Left ventricle myocardium inferior (tissue), 1 donor: ENCODE measurements at places on chromosomes 12 and 14. TPM values are rescaled to one million over a fixed set of nuclear protein-coding genes. Genes with fewer than 3 reads are reported as not detected.

DPPA3 gene
- not detected for total RNA-seq

RPGRIP1 gene
- 0.30 TPM for total RNA-seq

PPFIBP1 gene
- total RNA-seq = 258 TPM

KCNH3 gene
- 0.41 TPM for total RNA-seq

LALBA gene
- total RNA-seq = not detected

AMDHD1 gene
- total RNA-seq = 0.47 TPM

ERBB3 gene
- total RNA-seq = 2.3 TPM

CABP1 gene
- 4.2 TPM for total RNA-seq

- DNase-seq = no peak
- H3K36me3 ChIP-seq = no peaks in the 10 kb centered on the region
- no peak overlapping the region for H3K27ac ChIP-seq
- H3K27me3 ChIP-seq = no peaks in the 10 kb centered on the region
- H3K4me3 ChIP-seq = no peak overlapping the region
- H3K4me1 ChIP-seq = peaks cover 76% of the 10 kb centered on the region
Measured at GRCh38 chr12:116138364-116138763, 139.1 kb downstream of the MED13L start.

DNA sequence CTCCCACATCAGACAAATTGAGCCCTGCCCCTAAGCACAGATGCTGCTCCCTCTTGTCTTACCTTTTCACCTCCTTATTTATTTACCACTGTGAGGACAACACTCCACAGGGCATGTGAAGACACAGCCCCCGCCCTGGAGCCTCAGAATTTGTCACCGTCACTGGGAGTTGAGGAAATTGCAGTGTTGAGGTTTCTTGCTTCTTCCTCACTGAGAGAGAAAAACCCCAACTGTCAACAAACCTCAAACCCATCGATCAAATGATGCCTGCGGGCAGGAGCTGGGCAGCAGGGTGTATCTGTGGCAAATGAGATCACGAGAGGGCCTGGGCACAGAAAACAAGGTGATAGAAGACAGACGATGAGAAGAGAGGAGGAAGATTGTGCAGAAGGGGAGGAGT is 30.5 kb upstream of the PLEKHG3 start:
- no peaks in the 10 kb centered on the region for H3K27me3 ChIP-seq
- H3K4me1 ChIP-seq = peaks cover 5% of the 10 kb centered on the region
- H3K27ac ChIP-seq = no peak overlapping the region
- no peak for DNase-seq
- no peaks in the 10 kb centered on the region for H3K36me3 ChIP-seq
- H3K4me3 ChIP-seq = no peak overlapping the region

DNA sequence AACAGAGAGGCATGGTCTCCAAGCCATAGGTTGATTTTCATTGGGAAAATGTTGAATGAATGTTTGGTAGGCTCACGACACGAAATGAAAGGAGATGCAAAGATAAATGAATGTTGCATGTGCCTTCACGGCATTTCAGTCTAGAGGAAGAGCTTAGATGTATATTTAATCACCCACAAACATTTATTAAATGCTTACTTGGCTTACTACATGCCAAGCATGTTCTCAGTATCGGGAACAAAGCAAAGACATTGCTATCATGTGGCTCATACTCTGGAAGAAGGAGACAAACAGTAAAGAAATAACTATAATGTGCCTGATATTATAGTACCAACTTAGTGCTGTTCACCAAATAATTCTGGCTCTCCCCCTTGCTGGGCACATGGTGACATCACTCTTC is 133.5 kb downstream of the LLPH start:
- H3K36me3 ChIP-seq = no peaks in the 10 kb centered on the region
- no peak overlapping the region for H3K4me3 ChIP-seq
- H3K27ac ChIP-seq = no peak overlapping the region
- DNase-seq = no peak
- no peaks in the 10 kb centered on the region for H3K4me1 ChIP-seq
- no peaks in the 10 kb centered on the region for H3K27me3 ChIP-seq

- H3K27me3 ChIP-seq = peaks cover 96% of the 10 kb centered on the region
- no peak for DNase-seq
- no peaks in the 10 kb centered on the region for H3K36me3 ChIP-seq
- H3K4me1 ChIP-seq = no peaks in the 10 kb centered on the region
Measured at GRCh38 chr12:117334855-117335587, 26.4 kb downstream of the NOS1 start.

GRCh38 chr14:63833728-63834127 is 19.1 kb upstream of the SYNE2 start:
- no peaks in the 10 kb centered on the region for H3K27me3 ChIP-seq
- no peak overlapping the region for H3K4me3 ChIP-seq
- no peak overlapping the region for H3K27ac ChIP-seq
- no peak for DNase-seq
- H3K36me3 ChIP-seq = no peaks in the 10 kb centered on the region

GRCh38 chr12:94353130-94353529 is 106.5 kb downstream of the CEP83 start:
- no peak for DNase-seq
- H3K36me3 ChIP-seq = peaks cover 57% of the 10 kb centered on the region
- no peak overlapping the region for H3K27ac ChIP-seq
- no peaks in the 10 kb centered on the region for H3K4me1 ChIP-seq
- no peaks in the 10 kb centered on the region for H3K27me3 ChIP-seq

DNA sequence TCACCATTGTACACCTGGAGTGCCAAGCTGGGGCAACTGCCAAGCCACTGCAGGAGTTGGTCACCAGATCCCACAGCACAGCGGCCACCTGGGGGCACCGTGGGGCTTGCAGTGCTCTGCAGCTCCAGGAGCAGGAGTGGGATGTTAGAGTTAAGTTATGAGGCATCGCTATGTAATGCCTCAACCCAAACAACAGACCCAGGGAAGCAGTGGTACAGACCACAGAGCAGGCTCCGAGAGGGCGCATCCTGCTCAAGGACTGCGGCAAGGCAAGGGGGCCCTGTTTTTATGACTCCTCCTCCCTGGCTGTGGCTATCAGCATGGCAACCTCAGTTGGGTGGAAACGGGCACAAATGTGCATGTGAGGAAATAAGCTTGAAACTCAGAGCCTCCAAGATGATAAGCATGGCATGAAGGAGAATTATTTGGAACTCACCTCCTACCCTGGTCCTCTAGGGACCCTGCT is 63.1 kb downstream of the ARL6IP4 start:
- no peaks in the 10 kb centered on the region for H3K27me3 ChIP-seq
- H3K36me3 ChIP-seq = no peaks in the 10 kb centered on the region
- H3K4me1 ChIP-seq = peaks cover 64% of the 10 kb centered on the region
- H3K4me3 ChIP-seq = no peak overlapping the region
- H3K27ac ChIP-seq = peak overlapping the region; percentile 39

GRCh38 chr12:9869307-9870161 is at the start of gene CLEC2B:
Gene CLEC2B (minus strand): TSS chr12:9869354.
- H3K4me3 ChIP-seq = peak within 1 kb of the TSS; percentile 63
- H3K27me3 ChIP-seq = no peaks in the 10 kb centered on the region
- H3K4me1 ChIP-seq = peaks cover 5% of the 10 kb centered on the region
- peak within 1 kb of the TSS; percentile 89 for H3K27ac ChIP-seq
- DNase-seq = no peak

DNA sequence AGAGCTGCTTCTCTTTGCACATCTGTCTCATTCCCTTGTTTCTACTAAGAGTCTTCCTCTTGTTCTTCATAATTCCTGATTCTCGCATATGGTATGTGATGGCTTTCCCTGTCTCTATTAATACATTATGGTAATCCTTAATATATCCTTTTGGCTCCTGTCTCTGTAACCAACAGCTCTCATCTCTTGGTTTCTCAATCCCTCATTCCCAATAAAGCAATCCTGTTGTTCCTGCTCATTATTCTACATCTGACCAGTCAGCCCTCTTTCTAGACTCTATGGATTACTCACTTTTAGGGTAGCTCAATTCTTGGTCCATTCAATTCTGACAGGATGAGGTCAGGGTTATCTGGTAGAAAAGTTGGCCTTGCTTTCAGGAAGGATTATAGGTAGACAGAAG is 349.9 kb downstream of the LRIG3 start:
- no peaks in the 10 kb centered on the region for H3K27me3 ChIP-seq
- no peak overlapping the region for H3K27ac ChIP-seq
- no peaks in the 10 kb centered on the region for H3K4me1 ChIP-seq
- no peak for DNase-seq
- no peaks in the 10 kb centered on the region for H3K36me3 ChIP-seq

DNA sequence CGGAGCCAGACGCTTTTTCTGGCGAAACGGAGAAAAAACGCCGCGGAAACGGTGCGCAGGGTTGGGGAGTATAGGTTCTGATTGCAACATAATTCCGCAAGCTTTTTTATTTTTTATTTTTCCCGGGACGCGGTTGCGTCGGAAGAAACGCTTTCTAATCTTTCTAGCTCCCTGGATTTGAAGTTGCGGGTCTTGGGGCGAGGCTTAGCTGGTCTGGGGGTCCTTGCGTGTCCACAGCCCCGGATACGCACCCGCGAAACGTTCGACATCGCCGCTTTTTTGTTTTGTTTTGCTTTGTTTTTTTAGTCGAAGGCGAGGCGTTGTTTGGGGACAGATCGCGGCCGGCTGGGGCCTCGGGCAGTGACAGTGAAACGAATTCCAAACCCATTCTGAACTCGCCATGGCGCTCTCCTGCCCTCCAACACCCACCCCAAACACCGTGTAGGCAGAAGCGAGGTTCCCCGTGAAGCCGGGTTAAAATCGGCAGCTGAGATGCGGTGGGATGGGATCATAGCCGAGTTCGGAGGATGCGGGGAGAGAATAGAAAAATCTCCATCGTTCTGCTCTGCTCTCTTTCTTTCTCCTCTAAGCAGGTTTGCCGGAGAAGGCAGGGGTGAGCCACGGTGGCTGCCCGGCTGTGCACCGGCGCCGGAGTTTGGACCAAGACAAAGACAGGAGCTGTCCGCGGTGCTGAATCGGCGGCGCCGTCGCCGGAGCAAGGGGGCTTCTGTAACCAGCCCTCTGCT is 8.1 kb upstream of the LHX5 start:
- peaks cover 98% of the 10 kb centered on the region for H3K27me3 ChIP-seq
- H3K27ac ChIP-seq = no peak overlapping the region
- peaks cover 12% of the 10 kb centered on the region for H3K4me1 ChIP-seq
- DNase-seq = peak; percentile 44
- H3K4me3 ChIP-seq = no peak overlapping the region

DNA sequence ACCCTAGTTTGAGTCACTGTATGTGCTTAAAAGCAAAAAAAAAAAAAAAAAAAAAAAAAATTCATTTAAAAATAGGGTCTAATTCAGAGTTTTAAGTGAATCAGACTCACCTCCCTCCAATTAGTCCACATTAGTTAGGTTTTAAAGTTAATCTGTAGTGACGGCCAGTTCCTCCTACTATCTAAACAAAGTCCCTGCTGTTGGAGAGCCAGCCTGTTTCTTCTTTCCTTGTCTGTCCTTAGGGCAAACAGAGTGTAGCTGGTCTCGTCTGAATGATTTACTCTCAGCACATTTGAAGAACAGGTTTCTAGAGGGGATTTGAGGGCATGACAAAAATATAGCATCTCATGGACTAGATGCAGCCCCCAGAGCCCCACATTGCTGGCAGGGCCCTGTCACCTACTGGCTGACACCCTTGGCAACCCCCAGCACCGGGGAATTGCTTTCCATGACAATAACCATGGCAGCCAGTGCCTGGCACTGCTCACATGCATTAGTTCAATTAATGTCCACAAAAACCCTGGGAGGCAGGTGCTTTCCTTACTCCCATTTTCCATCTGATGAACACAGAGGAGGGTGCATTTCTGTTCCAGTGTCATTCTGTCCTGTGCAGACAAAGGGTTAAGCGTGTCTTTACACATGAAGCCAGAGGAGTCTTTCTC is 138.3 kb downstream of the PLXNC1 start:
- H3K4me1 ChIP-seq = peaks cover 42% of the 10 kb centered on the region
- no peaks in the 10 kb centered on the region for H3K27me3 ChIP-seq
- no peak overlapping the region for H3K27ac ChIP-seq
- H3K4me3 ChIP-seq = no peak overlapping the region

DNA sequence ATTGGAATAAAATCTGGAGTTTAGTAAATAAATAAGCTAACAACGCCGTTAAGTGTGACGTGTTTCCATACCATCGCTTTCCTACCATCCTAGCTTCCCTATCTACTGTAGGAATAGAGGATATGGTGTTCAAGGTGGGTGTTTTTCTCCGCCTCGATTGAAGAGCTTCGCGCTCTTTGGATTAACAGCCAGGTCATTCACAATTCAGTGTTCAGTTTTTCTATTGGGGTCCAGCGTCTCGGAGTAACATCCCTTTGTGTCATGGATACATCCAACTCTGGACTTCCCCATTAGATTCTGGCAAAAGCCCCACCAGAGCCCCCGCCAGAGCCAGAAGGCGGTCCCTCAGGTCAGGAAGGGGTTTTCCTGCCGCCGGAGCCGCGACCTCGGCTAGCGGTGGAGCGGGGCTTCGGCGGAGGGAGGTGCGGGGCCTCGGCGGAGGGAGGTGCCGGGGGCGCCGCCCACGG is 1.2 kb upstream of the SRGAP1 start:
- H3K36me3 ChIP-seq = no peaks in the 10 kb centered on the region
- DNase-seq = no peak
- no peaks in the 10 kb centered on the region for H3K27me3 ChIP-seq
- H3K4me1 ChIP-seq = peaks cover 36% of the 10 kb centered on the region
- H3K4me3 ChIP-seq = peak overlapping the region; percentile 93

DNA sequence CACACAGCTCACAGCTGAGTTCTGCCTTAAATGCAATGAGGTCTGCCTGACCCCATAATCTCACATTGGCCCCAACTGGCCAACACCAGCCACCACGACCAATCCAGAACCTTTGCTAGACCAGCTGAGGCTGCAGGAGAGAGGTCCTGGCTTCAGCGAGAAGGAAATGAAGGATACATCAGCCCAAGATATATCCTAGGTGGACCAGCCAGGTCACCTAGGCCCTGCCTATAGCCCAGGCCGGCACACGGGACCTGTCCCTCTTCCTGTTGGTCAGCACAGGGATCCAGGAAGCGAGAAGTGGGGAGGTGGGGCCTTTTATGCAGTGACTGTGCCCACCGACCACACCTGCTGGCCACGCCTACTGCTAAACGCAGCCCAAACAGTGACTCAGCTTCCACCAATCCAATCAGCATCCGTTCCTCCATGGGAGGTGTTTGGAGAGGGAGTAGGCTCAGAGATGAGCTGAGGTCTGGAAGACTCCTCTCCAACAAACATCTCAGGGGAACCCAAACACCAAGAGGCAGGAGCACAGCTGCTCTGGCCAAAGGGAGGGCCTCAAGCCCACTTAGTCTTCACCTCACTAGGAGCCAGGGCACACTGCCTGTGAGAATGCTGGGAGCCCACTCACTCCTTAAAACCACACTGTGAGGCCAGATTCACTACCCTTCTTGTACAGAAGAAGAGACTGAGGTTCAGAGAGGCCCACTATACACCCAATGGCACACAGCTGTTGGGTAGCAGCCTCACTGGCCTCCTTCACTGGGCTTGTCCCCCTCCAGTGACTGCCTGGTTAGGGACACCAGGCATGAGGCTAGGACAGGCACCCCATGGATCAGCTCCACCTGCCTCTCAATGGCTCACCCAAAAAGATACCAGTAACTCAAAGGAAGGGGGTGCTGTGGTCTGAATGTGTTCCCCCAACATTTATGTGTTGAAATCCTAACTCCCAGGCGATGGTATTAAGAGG is 51.3 kb upstream of the PPP2R5C start:
- no peak for DNase-seq
- H3K27ac ChIP-seq = no peak overlapping the region
- H3K27me3 ChIP-seq = peaks cover 5% of the 10 kb centered on the region
- peaks cover 26% of the 10 kb centered on the region for H3K4me1 ChIP-seq
- no peaks in the 10 kb centered on the region for H3K36me3 ChIP-seq
